ENCODE measurements at places on chromosomes 3 and 15. TPM values are rescaled to one million over a fixed set of nuclear protein-coding genes. Genes with fewer than 3 reads are reported as not detected.
A peak's percentile ranks its signal among the peaks of the same experiment; 100 is the strongest.

DNA sequence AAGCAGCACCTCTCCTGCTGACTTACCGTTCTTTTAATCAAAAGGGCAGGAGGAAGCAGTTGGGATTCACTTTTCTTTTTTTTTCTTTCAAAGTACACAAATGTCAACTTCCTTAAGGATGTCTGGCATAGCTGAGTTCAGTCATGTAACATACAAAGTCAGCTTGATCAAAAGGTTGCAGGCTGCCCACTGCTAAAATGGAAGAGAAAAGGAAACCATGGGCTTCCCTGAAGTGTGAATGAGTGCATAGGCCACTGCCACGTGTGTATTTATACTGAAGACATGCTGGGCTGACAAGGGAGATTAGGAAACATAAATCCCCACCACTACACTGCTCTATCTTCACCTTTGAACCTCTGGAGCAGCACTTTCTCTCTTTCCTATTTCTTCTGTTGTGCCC, 312.5 kb downstream of the TIGIT start:
- no peak for DNase-seq

- DNase-seq = no peak
These were observed 241.0 kb upstream of the GBE1 start for GRCh38 chr3:82002491-82002890.

GRCh38 chr3:157906627-157907026, 199.6 kb downstream of the SHOX2 start:
- no peak for DNase-seq

The STRIT1 gene
- not detected for total RNA-seq

The TRIM42 gene
- not detected for total RNA-seq

GRCh38 chr3:38164643-38164951, 740 bp upstream of the OXSR1 start:
- no peak for DNase-seq

- peak; percentile 22 for DNase-seq
These were observed 56.9 kb downstream of the CYP19A1 start for GRCh38 chr15:51281368-51281967.

- DNase-seq = no peak
These were observed 43.2 kb downstream of the KLHL25 start for GRCh38 chr15:85751291-85752123.

- no peak for DNase-seq
These were observed 21.9 kb downstream of the CDV3 start for GRCh38 chr3:133595341-133595740.

DNA sequence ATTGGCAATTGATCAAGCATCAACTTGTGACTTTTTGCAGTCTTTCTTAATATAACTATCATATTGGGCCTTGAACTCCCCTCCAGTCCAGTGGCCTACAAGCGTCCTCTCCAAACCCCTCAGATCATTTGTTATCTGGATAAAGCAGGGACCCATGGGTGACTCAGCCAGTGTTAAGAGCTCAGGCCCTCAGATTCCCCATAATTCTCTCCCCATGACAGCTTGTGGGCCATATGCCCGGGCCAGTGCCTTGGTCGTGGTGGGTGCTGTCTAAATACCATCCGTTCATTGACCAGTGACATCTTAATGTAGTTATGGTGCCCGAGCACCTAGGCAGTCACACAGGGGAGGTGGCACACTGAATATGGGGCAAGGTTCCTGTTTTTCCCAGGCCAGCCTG, 18.1 kb downstream of the MCF2L2 start:
- DNase-seq = no peak

GRCh38 chr3:13642597-13642996, 93.7 kb downstream of the FBLN2 start:
- no peak for DNase-seq

GRCh38 chr3:10725846-10726245, 90.2 kb upstream of the SLC6A11 start:
- DNase-seq = no peak

GRCh38 chr3:53156368-53156834, 4.6 kb upstream of the PRKCD start:
- no peak for DNase-seq

DNA sequence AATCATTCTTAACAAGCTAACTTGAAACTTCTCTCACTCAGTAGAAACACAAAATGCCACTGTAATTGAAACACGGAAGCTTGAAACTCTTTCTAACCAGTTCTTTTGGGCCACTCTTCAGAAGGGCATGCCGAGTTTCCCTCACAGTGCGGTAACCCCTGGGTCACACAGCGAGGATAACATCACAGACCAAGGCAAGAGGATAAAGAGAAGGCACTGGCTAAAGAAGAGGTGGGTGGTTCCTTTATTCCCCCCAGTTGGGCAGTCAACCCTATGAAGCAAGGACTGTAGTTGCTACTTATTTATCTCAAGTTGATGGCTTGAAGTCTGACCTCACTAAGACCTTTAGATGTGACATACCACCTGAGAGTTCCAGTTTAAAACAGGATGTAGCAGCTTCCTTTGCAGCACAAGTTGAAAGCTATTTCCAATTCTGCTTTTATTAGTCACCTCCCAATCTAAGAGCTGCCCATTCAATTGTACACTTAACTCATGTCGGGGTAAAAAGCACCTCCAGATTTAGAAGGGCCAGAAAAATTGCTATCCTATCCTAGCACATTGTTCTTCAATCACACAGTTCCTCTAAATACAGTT, 272.4 kb downstream of the TIGIT start:
- DNase-seq = no peak

DNA sequence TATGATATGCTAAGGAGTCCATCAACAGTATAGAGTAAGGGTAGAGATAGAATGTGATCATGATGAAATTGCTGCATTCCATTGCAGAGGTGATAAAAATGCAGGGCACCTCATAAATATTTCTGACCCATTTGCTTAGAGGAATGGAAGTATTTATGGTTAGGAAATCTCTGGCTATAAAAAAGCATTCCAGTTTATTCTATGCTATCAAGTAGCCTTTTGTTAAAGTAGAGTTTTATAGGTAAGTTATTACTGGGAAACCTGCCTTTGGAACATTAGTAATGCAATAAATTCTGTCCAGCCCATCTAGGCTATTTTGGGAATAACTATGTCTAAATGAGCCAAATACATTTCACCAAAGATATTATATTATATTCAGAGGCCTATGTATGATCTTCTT, 19.8 kb upstream of the STRIT1 start:
- DNase-seq = no peak

The SKOR1 gene
- 0.81 TPM for total RNA-seq

The ARHGEF26 gene
- total RNA-seq = 7.2 TPM

The CX3CR1 gene
- 0.10 TPM for total RNA-seq

DNA sequence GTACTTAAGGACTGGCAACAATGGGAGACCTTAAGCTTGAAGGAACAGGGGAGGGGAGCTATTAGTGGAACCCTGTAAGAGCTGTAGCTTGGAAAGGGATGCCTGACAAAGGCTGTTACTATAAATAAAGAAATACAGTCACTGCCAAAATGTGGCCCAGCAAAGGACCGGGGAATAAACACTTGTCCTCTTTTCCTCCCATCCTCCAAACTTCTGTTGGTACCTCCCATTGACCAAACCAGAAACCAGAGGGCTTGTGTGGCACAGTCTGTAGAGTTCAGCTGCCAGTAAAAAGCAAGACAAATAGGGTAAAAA, 25.1 kb upstream of the TCF12 start:
- DNase-seq = no peak

- no peak for DNase-seq
These were observed 230.0 kb upstream of the TBC1D5 start for GRCh38 chr3:17972476-17972875.

- no peak for DNase-seq
These were observed 36.4 kb upstream of the ATP2C1 start for GRCh38 chr3:130857336-130858026.

The VEPH1 gene
- total RNA-seq = 4.9 TPM

DNA sequence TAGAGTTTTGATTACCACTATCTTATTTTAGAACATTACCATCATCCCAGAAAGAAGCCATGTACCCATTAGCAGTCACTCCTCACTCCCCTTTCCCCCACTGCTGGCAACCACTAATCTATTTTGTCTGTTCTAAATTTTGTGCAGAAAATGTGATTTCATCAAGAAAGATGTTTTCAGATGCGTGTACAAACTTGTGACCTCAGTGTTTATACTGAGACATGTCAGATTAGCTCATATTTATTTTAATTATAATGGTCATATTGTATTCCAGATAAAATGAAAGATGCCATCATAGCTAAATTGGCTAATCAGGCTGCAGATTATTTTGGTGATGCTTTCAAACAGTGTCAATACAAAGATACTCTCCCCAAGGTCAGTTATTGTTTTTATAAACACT, 27.8 kb downstream of the PDCD6IP start:
- DNase-seq = no peak

- DNase-seq = no peak
These were observed 17.2 kb upstream of the ADIPOQ start for GRCh38 chr3:186825294-186825821.

GRCh38 chr15:94673801-94674200, 442.4 kb downstream of the MCTP2 start:
- no peak for DNase-seq

The KLHDC8B gene
- total RNA-seq = 10.4 TPM

The LRRC28 gene
- 21.4 TPM for total RNA-seq

DNA sequence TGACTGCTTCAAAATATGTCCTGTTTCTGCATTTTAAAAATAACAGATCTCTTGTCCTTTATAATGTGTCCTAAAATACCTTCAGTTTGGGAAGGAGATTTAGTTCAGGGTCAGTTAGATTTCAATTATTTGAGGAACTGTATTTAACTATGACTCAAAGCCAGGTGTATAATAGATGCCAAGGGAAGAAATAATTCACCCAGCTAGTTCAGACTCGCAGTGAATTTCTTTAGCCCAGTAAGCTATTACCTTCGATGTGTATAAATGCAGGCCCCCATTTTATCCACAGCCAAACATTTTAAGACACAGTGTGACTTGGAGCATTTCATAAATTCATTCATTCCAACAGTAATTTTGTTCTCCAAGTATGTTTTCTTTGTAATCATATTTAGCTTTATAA, 458.0 kb downstream of the ZNF385D start:
- DNase-seq = no peak

DNA sequence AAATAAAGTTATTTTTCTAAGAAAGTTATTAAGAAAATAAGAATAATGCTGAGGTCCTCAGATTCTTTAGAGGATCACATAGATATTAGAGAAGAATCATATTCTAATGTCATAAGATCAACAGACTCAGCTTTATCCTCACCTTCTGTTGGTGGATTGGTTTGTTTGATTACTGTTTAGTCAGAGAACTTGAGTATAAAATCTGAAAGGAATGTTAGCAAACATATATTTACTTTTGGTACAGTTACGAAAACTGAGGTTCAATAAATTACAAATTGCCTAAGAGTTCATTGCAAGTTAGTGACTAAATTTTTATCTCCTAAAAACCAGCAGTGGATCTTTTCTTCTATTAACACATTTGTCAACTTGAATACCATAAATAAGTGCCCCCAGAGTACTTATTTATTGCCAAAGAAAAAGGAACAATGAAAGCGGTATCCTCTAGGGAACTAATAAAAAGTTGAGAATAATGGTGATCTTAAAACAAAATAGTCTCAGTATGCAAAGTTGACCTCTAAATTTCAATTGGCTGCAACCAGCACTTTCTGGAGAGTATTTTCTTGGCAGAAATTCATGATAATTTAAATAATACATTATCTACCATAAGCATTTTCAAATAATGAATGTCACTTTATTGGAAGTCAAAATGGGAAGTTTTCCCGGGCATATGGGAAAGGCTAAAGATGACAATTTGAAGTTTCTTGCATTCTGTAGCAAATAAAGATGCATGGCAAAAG, 296.8 kb downstream of the OTOL1 start:
- DNase-seq = no peak

The ARRDC4 gene
- total RNA-seq = 19.6 TPM

DNA sequence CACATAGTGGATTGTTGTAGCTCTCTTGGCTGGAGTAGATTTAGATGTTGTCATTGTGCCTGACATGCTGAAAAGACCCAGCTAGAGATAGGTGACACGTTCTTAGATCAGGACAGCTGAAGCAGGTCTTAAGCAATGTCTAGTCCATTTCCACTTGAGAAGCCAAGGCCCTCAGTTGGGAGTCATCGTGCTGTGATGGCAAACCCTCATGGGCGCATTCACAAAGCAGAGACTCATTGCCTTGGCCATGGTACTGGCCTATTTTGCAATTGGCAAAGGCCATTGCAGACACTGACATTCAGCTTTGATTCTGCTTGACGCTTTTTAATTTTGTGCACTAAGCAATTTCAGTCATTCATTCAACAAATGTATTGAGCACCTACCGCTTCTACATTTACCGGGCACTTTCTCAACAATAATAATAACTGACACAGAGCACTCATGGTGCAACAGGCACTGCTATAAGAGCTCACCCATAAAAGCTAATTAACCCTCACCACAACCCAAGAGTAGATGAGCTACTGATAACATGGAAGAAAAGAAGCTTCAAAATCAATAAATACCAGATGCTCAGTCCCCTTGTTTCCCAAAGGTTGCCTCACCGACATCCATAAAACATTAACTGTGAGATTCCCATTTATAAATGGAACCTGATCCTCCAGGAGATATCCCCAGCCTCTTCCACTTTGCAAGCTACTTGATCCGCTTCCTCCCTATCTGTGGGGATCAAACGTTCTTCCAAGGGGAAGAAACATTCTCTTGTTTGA, 200.1 kb downstream of the TLE3 start:
- no peak for DNase-seq

The CFAP91 gene
- 0.96 TPM for total RNA-seq

- no peak for DNase-seq
These were observed 189.2 kb upstream of the SLCO3A1 start for GRCh38 chr15:91664224-91664836.

GRCh38 chr3:121126033-121126706, 218.2 kb downstream of the STXBP5L start:
- DNase-seq = no peak

- DNase-seq = no peak
These were observed 19.7 kb downstream of the DENND6A start for GRCh38 chr3:57673156-57673555.

DNA sequence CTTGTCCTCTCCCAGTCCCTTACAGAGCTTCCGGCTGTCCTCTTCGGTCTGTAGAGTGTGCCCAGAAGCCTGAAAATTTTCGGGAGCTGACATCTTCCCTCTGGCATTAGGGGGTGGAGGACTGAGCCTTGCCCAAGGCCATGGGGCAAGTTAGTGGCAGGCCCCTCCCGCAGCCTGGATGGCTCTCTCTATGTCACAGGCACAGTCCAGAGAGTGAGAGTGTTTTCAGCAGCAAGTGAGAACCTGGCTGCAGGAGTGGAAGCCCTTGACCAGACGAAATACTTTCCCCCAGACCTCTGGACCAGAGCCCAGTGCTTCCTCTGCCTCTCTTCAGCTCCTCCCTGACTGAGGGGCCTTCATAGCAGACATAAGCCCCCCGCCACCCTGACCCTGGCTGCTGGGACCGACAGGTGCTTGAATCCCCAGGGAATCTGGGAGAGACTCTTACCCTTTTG, 50.5 kb upstream of the SEC22A start:
- DNase-seq = no peak

DNA sequence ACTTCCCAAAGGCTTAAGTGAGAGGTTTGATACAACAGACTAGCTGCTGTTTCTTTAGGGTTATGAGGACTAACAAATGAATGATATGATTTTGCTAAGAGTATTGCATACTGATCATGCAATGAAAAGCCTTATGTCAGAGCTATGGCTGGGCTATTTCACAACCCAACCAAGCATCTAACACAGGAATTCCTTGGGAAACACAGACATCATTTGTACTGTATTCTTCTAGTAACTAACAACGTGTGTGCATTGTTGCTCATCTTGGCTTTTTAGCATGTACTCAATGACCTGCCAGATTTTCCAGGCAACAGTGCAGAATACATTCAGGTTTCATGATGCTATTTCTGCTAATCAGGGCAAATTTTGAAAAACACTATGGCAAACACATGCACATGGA, 19.3 kb downstream of the PDZRN3 start:
- DNase-seq = no peak

The GUCA1C gene
- total RNA-seq = not detected

GRCh38 chr15:52556524-52557273, 12.1 kb downstream of the ARPP19 start:
- no peak for DNase-seq

All from HCT116 (cell line).